Stimulated activated CD8-positive, alpha-beta memory T cell treated with anti-CD3 and anti-CD28 coated beads, Interleukin-4, amount 100 ng/mL, for 4 hours (primary cell): ENCODE measurements at places on chromosomes 1 and 21.

DNA sequence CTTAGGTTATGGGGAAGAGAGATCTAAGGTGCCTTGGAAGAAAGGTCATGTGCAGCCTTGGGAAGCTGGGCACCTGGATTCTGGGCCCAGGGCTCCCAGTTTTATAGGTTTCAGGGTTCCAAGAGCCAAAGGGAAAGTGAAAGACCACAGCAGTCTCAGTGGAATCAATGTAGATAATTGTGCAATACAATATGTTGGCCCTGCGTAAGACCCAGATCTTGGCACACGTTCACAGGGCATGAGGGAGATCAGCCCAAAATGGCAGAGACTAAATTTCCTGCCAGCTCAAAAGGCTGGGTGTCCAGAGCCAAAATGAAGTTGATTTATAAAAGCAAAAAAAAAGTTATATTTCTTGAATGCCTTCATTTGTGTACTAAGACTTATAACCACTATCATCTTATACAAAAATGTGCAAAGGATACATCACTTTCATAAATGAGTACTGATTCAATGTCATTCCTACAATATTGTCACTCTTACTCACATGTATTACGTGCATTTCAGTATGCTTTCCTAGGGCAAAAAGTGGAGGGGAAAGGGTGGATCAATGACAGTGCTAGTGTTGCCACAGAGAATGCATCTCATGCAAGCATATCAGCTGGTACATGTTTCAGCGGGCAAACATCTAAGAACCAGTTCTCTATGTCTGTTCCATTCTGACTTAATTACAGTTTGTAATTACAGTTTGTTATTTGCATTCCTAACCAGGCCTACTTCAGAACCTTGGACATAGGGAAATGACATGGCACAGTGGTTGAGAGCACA is 22.5 kb upstream of the NPL start:
- DNase-seq = no peak

- DNase-seq = no peak
Observed at GRCh38 chr1:66415866-66416265, 118.1 kb upstream of the SGIP1 start.

- DNase-seq = peak; percentile 45
Observed at GRCh38 chr1:223363856-223364684, at the start of gene SUSD4. Gene SUSD4, minus strand, starts transcription at chr1:223364176. Its CDS starts 751 bp downstream, at chr1:223363425.

DNA sequence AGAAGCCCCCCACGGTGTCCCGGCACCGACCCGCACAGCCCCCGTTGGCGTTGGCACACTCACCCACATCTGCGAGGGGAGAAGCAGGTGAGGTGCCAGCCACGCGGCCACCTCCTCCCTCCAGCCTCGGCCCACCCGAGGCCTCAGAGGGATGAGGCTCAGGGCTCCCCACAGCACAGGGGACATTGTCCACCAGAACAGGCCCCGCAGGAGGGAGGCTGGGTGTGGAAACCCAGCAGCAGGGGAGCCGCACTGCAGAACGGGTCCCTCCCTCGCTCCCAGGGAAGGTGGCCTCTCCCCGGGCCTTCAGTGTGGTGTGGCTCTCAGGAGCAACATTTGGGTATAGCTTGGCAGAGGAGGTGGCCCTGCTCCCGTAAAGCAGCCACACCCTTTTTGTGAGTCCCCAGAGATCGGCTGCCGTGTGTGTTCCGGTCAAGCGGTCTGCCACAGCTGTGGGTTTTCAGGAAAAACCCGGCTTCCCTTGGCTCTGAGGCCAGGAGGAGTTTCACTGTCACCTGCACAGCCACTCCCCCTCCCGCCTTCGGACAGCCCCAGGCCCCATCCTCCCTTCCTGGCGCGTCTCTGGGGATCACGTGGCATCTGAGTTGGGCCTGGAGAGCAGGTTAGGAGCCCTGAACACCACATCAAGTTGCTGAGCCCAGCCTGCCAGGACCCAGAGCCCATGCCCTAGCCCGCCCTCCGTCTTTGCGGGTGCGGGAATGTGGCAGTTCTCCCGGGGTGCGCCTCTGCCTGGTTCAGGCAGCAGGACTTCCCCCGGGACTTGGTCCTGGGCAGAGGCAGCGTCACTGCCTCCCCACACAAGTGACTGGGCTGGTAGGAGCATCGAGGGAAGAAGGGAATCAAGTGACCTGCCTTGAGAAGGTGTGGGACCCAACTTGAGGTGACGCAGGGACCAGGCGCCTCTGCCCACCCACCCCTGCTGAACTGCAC is 64.0 kb downstream of the MEGF6 start:
- DNase-seq = no peak
